ENCODE measurements at places on chromosomes 3 and 15. TPM values are rescaled to one million over a fixed set of nuclear protein-coding genes. Genes with fewer than 3 reads are reported as not detected.
A peak's percentile ranks its signal among the peaks of the same experiment; 100 is the strongest.

DNA sequence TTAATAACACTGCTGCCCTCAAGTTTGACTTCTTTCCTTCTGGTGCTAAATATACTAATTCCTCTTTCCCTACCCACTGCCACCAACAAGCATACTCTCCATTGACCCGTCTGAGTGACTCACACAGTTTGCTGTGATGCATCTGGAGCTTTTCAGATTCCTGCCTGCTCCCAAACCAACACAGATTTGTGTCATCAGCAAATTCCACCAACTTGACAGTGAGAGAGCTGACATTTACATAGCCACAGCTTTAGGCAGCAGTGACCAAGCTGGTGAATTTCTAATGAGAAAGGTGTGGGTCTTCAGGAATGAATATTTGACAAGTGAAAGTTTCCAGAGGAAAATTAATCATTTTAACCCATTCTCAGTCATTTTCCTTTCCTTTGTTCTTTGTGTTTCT is 96.5 kb upstream of the PRICKLE2 start:
- no peaks in the 10 kb centered on the region for H3K27me3 ChIP-seq
- no peak overlapping the region for H3K4me3 ChIP-seq
- H3K27ac ChIP-seq = no peak overlapping the region
- no peaks in the 10 kb centered on the region for H3K36me3 ChIP-seq
- peak; percentile 52 for DNase-seq

DNA sequence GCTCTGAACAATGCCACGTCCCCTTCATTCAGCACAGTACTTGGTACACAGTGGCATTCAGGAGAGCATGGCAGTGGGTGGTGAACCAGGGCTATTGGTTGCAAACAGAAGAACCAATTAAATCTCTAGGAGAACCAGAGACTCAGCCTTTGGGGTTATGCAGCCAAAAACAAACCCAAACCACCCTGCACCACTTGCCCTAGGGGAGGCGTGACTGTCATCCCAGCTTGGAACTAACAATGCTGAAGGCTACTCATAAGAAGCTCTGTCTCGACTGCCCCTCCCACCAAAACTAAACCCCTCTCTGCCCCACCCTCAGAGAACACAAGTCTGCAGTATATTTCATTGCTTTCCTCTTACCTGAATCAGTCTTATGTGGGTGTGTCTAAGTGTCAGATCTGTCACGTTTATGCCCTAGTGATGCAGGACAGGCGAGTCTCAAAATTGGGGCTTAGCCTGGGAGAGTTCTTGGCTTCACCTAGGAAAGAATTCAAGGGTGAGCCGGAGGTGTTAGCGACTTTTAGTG is 15.2 kb upstream of the KLHL40 start:
- no peak overlapping the region for H3K4me3 ChIP-seq
- H3K27me3 ChIP-seq = no peaks in the 10 kb centered on the region
- no peaks in the 10 kb centered on the region for H3K4me1 ChIP-seq
- H3K36me3 ChIP-seq = no peaks in the 10 kb centered on the region

GRCh38 chr3:2770451-2770850 is 339.7 kb downstream of the IL5RA start:
- no peak overlapping the region for H3K4me3 ChIP-seq
- H3K4me1 ChIP-seq = no peaks in the 10 kb centered on the region
- no peak for DNase-seq
- H3K36me3 ChIP-seq = no peaks in the 10 kb centered on the region
- no peaks in the 10 kb centered on the region for H3K27me3 ChIP-seq

Gene SUMF1
- 41.6 TPM for total RNA-seq

Gene CLASP2
- total RNA-seq = 52.9 TPM

Gene SHISA5
- 133 TPM for total RNA-seq
